NCI-H774 (cell line): ENCODE measurements at places on chromosomes 6 and 20.

GRCh38 chr20:19993958-19994669 is 23.0 kb upstream of the NAA20 start:
- no peak for DNase-seq

DNA sequence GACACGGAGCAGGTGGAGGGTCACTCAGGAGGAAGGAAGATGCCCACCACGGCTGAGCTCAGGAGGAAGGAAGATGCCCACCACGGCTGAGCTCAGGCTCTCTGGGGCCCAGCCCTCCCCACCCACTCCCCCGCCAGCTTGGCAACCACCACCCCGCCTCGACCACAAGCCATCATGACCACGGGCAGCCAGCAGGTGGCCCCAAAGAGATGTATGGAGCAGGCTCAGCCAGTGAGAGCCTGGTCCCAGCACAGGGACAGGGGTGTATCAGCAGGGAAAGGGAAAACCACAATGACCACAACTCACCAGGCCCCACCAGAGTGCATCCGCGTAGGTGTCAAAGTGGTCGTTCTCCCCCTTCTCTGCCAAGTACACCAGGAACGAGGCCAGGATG is 30.4 kb downstream of the KCNQ2 start:
- no peak for DNase-seq

GRCh38 chr20:32957459-32957858 is 46.8 kb downstream of the SUN5 start:
- no peak for DNase-seq

- DNase-seq = no peak
Observed at GRCh38 chr6:154726887-154727286, 6.3 kb upstream of the SCAF8 start.

DNA sequence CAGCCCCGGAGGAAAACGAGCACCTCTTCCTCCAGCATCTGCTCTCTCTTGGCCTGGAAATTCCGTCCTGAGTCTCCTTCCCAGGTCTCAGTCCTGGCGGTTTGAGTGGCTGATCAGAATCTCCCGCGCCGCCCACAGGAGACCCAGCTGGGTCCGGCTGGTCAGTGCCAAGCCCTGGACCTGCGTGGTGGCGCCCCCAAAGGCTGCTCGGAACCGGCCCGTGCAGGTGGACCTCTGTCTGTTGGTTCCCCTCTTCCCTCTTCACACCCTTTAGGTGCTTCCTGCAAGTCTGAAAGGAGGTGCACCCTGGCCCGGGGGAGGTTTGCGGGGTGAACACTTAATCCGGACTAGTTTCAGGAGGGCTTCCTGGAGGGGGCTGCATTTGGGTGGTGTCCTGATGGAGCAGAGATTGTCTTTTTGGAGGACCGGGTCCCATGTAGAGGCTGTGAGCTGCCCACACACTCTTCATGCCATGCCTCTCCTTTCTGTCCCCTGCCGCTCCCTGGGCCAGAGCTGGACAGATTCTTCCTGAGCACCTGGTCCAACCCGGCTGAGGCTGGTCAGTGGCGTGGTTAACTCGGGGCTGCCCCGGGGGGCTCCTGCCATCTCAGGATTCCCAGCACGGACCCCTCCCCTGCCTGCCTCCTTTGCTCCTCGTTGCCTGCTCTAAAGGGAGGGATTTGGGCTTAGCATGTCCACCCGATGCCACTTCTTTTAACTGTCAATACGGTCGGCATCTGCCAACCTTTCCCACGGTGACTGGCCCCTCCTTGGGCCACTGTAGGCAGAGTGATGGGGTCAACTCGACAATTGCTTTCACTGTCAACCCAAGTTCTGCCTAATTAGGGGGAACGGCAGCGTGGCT is 16.5 kb upstream of the BHLHE23 start:
- DNase-seq = no peak

GRCh38 chr6:146968041-146968760 is 236.0 kb upstream of the STXBP5 start:
- no peak for DNase-seq

- DNase-seq = no peak
Observed at GRCh38 chr20:25364879-25365699, 25.5 kb downstream of the ABHD12 start.

DNA sequence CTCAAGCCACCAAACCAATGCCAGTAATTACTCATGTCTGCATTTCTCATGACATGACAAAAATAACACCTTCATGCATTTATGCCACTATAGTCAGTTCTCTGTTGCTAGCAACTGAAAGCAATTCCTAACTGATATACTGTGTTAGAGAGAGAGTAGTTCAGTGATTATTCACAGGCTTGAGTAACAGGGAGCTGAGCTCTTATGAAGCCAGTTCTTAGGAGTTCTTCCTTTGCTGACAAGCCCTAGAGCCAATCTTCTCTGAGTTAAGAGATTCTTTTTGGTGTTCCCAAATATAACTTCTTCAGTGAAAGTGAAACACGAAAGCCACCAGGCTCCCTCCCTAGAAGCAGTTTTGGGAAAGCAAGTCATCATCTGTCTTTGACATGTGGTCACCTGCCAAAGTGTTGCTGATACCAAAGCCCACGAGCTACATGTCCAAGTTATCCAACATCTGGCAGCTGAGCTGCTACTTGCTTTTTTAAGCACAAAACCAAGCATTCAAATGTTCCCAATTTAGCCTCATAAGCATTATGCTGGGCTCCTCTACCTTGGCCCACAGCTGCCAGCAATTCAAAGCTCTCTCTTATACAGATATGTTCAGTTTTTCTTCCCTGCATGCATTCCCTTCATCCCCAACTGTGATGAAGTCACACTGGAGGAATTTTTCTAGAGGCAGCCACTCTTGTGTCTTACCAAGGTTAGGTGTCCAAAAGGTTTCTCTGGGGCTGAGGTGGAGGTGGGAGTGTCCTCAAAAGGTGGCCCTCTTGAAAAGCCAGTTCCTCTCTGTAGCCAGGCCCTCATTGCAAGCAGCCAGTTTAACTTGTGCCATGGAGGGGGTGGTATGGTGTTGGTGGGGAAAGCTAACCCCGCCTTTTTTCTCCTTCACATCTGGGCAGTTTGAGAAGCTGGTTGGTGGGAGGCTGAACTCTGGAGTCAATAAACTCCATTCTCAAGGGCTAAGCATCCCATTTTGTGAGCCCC is 92.7 kb upstream of the ARMC2 start:
- no peak for DNase-seq

- no peak for DNase-seq
Observed at GRCh38 chr6:1049170-1049569, 262.7 kb upstream of the FOXQ1 start.

DNA sequence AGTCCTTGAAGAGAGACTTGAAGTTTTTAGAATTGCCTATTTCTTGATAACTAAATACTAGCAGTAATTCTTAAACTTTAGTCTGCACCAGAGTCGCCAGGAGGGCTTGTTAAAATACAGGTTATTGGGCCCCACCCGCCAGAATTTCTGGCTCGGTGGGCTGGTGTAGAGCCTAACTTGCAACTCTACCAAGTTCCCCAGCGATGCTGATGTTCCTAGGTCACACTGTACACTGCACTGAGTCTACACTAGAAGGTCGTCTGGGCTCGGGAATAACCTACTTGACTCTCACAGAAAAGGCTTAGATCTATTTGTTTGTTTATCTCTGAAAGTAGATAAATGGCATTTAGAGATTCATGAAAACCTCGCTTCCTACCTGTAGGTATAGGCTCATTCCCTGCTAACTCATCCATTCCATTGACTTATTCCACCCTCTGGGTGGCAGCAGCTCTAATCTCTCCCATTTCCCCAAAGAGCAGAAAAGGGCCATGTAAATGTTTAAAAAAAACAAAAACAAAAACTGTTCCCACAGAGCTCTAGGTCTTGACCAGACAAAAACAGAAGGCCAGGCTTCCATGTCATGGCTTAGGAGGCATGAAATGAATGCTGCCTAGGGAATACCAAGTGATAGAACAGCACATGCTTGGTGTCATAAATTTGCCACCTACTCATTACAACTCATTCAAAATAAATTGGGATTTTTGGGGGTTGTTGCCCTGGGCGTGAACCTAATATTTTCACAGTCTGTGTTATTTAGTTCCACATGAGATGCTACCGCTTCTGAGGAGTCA is 292.1 kb downstream of the ADGB start:
- DNase-seq = no peak
